NCI-H1694 (cell line): ENCODE measurements at places on chromosomes 5 and 9.
A peak's percentile ranks its signal among the peaks of the same experiment; 100 is the strongest.

DNA sequence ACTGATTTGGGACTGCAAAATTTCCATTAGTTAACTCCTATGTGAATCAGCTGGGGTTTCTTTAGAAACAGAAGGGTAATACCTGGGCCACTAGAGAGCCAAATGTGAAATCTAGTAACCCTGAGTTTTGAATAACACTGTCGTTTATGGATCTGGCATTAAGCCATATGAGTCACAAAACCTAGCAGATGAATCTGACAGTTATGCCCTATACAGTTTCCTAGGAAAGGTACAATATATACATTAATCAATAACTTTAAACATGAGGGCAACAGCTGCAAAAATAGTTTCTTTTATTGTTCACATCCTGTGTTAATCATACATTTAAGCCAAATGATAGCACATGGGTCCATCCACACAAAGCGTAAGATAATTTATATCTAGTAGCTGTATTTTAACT is 56.9 kb downstream of the PAM start:
- peak; percentile 41 for DNase-seq

GRCh38 chr9:3415906-3416305 is 109.9 kb downstream of the RFX3 start:
- no peak for DNase-seq

DNA sequence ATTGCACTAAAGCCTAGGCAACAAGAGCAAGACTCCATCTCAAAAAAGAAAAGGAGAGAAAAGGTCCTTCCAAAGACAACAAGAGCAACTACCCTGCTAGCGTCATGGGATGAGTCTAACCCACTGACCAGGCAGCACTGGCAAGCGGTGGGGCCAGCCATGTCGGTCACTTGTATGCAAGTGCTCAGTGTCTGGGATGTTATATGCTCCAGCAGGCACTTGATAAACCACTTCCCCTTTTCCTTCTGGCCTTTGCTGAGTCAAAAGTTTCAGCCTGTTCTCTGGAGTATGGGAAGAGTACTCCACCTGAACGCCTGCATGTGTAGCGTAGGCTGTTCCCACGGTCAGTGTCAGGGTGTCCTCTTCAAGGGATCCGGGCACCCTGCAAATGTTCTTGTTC is 9.2 kb upstream of the MXD3 start:
- DNase-seq: no peak

DNA sequence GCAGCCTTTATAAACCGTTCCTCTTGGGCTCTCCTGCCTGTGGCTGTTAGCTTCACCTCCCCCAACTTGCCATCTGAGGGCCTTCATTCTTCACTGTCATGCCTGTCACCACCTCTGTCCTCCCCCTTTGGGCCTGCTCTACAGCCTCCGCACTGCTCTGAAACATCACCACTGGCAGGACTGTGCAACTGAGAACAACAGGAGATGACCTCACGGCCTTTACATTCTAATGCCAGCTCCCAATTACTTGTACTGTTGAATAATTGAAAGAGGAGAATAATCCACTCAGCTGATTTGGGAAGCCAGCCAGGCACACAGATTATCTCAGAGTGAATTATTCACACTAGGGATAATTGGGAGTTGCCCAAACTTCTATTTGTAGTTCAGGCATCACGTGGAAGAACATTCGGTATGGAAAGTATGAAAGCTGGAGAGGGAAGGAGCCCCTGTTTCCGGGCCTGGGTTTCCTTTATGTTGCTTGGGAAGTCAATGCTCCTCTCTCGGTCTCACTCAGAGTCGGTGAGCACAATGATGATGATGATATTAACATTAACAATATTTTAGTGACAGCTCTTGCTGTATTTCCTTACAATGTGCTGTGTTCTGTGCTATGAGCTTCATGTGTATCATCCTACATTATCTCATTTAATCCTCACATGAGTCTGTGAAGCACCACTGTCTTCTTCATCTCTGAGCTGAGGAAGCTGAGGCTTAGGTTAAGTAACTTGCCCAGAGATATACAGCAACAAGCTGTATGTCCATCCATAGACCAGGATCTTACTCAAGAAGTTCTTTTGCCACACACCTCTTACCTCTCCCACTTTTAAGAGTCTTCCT is 99.3 kb upstream of the LRRTM2 start:
- DNase-seq: no peak
